A549 treated with Mapracorat at 1 μM for 4 hours (cell line): ENCODE measurements at places on chromosomes 6 and 20. TPM values are rescaled to one million over a fixed set of nuclear protein-coding genes. Genes with fewer than 3 reads are reported as not detected.

Gene UNC5CL
- total RNA-seq: 0.33 to 0.62 TPM (median 0.49 TPM) in 5 replicates

Gene TMEM151B
- 0.02 to 0.16 TPM (median 0.09 TPM) in 5 replicates for total RNA-seq

Gene STK38
- 15.7 to 17.6 TPM (median 16.1 TPM) in 5 replicates for total RNA-seq

Gene AKAP12
- total RNA-seq: 126 to 197 TPM (median 168 TPM) in 5 replicates

Gene PCED1A
- total RNA-seq: 17.6 to 28.9 TPM (median 26.2 TPM) in 5 replicates

Gene TINAG
- 0.25 to 0.30 TPM in 2 of 5 replicates, not detected in the others for total RNA-seq

Gene NRSN2
- total RNA-seq: 57.7 to 65.0 TPM (median 62.1 TPM) in 5 replicates

Gene ULBP3
- 3.7 to 4.2 TPM (median 3.7 TPM) in 5 replicates for total RNA-seq

Gene MRPL2
- total RNA-seq: 55.1 to 64.6 TPM (median 59.6 TPM) in 5 replicates

Gene RTN4IP1
- 9.3 to 10.2 TPM (median 9.6 TPM) in 5 replicates for total RNA-seq

Gene SLC16A10
- 0.22 to 0.87 TPM (median 0.50 TPM) in 5 replicates for total RNA-seq

Gene GSTA3
- total RNA-seq: not detected in 5 replicates

Gene KIF25
- total RNA-seq: 0.08 TPM in 1 of 5 replicates, not detected in the others

Gene L3MBTL1
- 0.67 to 1.9 TPM (median 1.1 TPM) in 5 replicates for total RNA-seq

Gene CDH4
- 6.4 to 8.6 TPM (median 7.2 TPM) in 5 replicates for total RNA-seq

Gene APOM
- 2.8 to 3.7 TPM (median 2.9 TPM) in 5 replicates for total RNA-seq

Gene LGSN
- 2.0 to 3.0 TPM (median 2.2 TPM) in 5 replicates for total RNA-seq

Gene CASS4
- 0.05 to 0.06 TPM in 2 of 5 replicates, not detected in the others for total RNA-seq

Gene HAO1
- total RNA-seq: not detected in 5 replicates

Gene SLC22A23
- total RNA-seq: 6.7 to 10.0 TPM (median 9.1 TPM) in 5 replicates

Gene PRR18
- total RNA-seq: 0.06 to 0.39 TPM (median 0.18 TPM) in 4 of 5 replicates, not detected in the other

Gene BMP6
- total RNA-seq: 15.1 to 21.5 TPM (median 19.6 TPM) in 5 replicates

Gene TNF
- total RNA-seq: 0.07 to 0.15 TPM (median 0.14 TPM) in 3 of 5 replicates, not detected in the others

Gene TFAP2C
- total RNA-seq: 13.1 to 15.0 TPM (median 13.5 TPM) in 5 replicates

Gene CNBD2
- total RNA-seq: 5.6 to 6.9 TPM (median 6.8 TPM) in 5 replicates

Gene ID4
- 0.71 to 1.3 TPM (median 0.85 TPM) in 5 replicates for total RNA-seq

Gene MYLK2
- 0.27 to 0.76 TPM (median 0.48 TPM) in 5 replicates for total RNA-seq

Gene TRIM31
- total RNA-seq: 0.48 to 1.3 TPM (median 0.82 TPM) in 5 replicates

Gene XKR7
- 0.01 to 0.02 TPM in 2 of 5 replicates, not detected in the others for total RNA-seq

Gene EDN3
- total RNA-seq: 2.8 to 3.3 TPM (median 3.0 TPM) in 5 replicates

Gene ALDH5A1
- total RNA-seq: 6.0 to 7.9 TPM (median 7.1 TPM) in 5 replicates

Gene IL17F
- total RNA-seq: not detected in 5 replicates

Gene CEP250
- 18.4 to 31.4 TPM (median 27.1 TPM) in 5 replicates for total RNA-seq

Gene C2
- total RNA-seq: 0.26 to 0.46 TPM (median 0.31 TPM) in 5 replicates

Gene OLIG3
- not detected in 5 replicates for total RNA-seq

Gene VSX1
- total RNA-seq: 0.77 to 1.5 TPM (median 0.89 TPM) in 5 replicates
